T-helper 2 cell treated with Interferon-gamma antibody and Interleukin-4, amounts not matched to agents 5 μg/mL and 100 μg/mL, for 36 hours (primary cell): ENCODE measurements at places on chromosomes 4 and X.

GRCh38 chr4:184282251-184282713 lies 64.6 kb upstream of the ENPP6 start:
- no peaks in the 10 kb centered on the region for H3K27me3 ChIP-seq
- H3K4me1 ChIP-seq = peaks cover 50% of the 10 kb centered on the region
- H3K36me3 ChIP-seq = peaks cover 4% of the 10 kb centered on the region
- H3K4me3 ChIP-seq = peak overlapping the region; percentile 36
- peak; percentile 75 for DNase-seq
- peak overlapping the region; percentile 71 for H3K27ac ChIP-seq

DNA sequence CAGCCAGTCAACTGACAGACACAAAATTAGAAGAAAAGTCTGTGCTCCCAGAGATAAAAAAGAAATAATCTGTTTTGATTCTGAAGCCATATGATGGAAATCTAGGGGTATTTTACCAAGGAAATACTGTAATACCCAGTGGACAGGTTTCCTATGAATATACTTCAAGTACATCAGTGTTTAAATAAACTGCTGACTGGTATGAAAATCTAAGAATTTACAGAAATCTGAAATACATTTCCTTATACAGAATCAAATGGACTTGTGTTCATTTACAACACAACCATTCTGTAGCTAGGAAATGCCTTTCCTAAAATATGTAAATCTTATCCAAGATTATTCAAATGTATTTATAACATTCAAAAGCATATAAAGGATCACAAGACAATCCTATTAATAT lies 13.4 kb downstream of the YTHDC1 start:
- peaks cover 37% of the 10 kb centered on the region for H3K36me3 ChIP-seq
- H3K4me3 ChIP-seq = no peak overlapping the region
- no peak overlapping the region for H3K27ac ChIP-seq

- no peak overlapping the region for H3K27ac ChIP-seq
- no peak for DNase-seq
- H3K4me1 ChIP-seq = no peaks in the 10 kb centered on the region
- no peaks in the 10 kb centered on the region for H3K36me3 ChIP-seq
These were observed 287.2 kb downstream of the DTHD1 start for GRCh38 chr4:36568575-36568974.

DNA sequence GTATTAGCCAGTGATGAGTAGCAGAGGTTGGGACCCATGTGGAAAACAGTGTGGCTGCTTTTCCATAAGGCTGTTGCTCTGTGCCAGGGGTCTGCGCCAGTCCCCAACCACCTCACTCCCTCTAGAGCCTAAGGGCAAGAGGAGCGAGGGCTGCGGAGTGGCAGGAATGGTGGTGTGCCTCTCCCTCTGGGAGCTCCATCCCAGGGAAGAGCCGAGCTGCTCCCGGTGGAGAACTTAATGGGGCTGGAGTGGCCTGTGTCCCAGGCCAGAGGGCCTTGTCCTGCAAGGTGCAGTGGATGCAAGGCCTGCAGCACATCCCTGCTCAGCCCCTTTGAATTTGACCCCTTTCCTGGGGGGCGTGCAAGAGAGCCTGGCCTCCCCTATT lies 105.4 kb upstream of the GRXCR1 start:
- H3K36me3 ChIP-seq = no peaks in the 10 kb centered on the region
- H3K4me1 ChIP-seq = no peaks in the 10 kb centered on the region
- H3K27ac ChIP-seq = no peak overlapping the region

DNA sequence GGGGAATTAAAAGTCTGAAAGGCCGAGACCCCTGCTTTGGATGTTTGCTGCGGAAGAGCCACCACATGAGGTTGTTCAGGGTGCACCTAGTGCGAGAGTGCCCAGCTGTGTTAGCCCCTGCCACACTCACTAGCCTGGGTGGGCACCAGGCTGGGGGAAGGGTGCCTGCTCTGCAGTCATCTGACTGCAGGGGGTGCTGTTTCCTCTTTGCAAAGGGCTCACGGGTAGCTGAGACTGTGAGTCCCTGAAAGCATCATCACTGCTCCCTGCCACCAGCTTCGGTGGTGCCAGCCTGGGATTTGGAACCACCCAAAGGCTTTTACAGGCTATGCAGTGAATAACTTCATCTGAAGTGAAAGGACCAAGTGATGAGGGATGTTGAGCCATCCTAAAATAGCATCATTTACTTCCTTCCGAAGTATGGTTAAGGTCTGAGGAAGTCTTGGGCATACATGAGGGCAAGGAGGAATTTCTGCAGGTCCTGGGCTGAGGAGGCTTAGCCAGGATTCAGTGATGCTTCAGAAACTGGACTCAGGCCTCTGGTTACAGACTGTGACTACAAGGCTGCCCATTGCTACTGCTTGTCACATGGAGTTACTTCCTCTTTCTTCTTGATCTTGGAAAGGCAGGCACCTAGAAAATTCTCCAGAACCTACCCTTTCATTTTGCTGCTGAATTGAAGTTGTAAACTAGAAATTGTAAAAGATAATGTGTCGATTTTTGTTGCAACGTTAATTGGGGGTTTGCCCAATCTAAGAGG lies 293.2 kb upstream of the PRPS2 start:
- no peaks in the 10 kb centered on the region for H3K27me3 ChIP-seq
- no peak overlapping the region for H3K27ac ChIP-seq
- H3K4me1 ChIP-seq = no peaks in the 10 kb centered on the region
- no peak overlapping the region for H3K4me3 ChIP-seq

DNA sequence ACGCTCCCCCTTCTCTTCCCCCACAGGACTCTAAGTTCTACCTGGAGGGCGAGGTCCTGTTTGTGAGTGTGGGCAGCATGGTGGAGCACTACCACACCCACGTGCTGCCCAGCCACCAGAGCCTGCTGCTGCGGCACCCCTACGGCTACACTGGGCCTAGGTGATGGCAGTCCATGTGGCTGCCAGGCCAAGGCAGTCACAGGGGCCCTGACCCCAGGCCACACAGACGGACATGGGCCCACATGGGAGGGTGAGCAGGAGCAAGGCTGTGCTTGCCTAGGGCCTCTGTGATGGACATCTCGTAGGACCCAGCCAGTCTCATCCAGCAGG lies 10.0 kb upstream of the ADD1 start:
- no peak for DNase-seq
- peaks cover 36% of the 10 kb centered on the region for H3K36me3 ChIP-seq
- H3K27ac ChIP-seq = no peak overlapping the region
- no peaks in the 10 kb centered on the region for H3K27me3 ChIP-seq
- H3K4me1 ChIP-seq = peaks cover 30% of the 10 kb centered on the region
- H3K4me3 ChIP-seq = no peak overlapping the region
